ENCODE measurements at places on chromosomes 4 and X. TPM values are rescaled to one million over a fixed set of nuclear protein-coding genes. Genes with fewer than 3 reads are reported as not detected.
A peak's percentile ranks its signal among the peaks of the same experiment; 100 is the strongest.

DNA sequence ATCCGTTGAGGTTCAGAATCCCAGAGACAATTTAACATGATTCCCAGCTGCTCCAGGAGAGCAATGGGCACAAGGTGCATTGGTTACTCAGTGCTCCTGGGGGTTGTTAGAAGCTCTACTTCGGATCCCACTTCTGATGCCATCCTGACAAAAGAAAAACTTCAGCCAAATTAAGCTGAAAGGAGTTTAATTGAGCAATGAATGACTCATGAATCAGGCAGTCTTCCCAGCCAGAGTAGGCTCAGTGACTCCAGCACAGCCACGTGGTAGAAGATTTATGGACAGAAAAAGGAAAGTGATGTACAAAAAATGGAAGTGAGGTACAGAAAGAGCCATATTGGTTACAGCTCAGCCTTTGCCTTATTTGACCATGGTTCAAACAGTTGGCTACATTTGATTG, 95.7 kb downstream of the PWWP3B start:
- H3K36me3 ChIP-seq, result no peaks in the 10 kb centered on the region
- no peak for DNase-seq
- H3K4me3 ChIP-seq, result no peak overlapping the region
- H3K27me3 ChIP-seq, result no peaks in the 10 kb centered on the region
- no peaks in the 10 kb centered on the region for H3K4me1 ChIP-seq

GRCh38 chrX:103585411-103586313, at the start of gene TCEAL4:
TCEAL4 (plus strand) TSS chrX:103585515; CDS start chrX:103586676, 1,161 bp downstream.
- no peaks in the 10 kb centered on the region for H3K4me1 ChIP-seq
- no peaks in the 10 kb centered on the region for H3K27me3 ChIP-seq
- peak within 1 kb of the TSS; percentile 95 for H3K4me3 ChIP-seq
- peak within 1 kb of the TSS; percentile 86 for H3K27ac ChIP-seq
- no peaks in the 10 kb centered on the region for H3K36me3 ChIP-seq

- H3K36me3 ChIP-seq, result no peaks in the 10 kb centered on the region
- peaks cover 6% of the 10 kb centered on the region for H3K27me3 ChIP-seq
- peak; percentile 24 for DNase-seq
- no peaks in the 10 kb centered on the region for H3K4me1 ChIP-seq
Measured at GRCh38 chrX:129663171-129663570, 8.4 kb upstream of the APLN start.

DNA sequence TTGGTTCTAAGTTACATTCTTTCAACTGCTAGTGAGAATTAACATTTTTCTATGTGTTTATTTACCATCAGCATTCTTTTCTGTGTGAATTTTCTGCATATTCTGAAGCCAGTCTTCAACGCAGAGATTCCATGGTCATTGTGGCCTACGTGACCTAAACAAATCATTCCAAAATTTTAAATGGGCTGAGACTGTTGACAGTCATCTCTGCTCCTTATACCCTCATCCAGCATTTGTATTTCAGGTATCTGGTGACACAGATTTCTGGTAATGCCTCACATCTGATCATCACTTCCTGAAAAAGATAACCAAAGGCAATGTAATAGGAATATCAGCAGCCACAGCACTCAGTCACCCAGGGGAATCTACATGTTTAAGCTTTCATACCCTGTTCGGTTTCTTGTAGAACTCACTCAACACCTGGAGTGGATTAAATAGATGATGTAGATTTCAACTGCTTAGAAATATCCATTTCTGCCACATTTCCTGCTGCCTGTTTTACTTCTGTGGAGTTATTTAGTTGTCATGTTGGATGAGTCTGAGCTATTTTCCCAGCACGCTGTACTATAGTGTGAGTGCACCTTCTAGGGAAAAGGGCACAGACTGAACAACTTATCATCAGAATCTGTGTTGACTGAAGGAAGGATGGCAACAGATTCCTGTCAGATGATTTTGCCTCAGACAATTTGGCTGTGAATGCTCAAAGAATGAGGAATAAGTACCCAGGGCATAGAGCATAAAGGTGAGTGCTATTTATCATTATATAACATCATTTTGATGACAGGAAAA, 73.0 kb upstream of the HPGD start:
- H3K4me1 ChIP-seq, result no peaks in the 10 kb centered on the region
- no peak overlapping the region for H3K27ac ChIP-seq
- H3K36me3 ChIP-seq, result no peaks in the 10 kb centered on the region
- no peak overlapping the region for H3K4me3 ChIP-seq
- DNase-seq, result no peak
- H3K27me3 ChIP-seq, result no peaks in the 10 kb centered on the region

DNA sequence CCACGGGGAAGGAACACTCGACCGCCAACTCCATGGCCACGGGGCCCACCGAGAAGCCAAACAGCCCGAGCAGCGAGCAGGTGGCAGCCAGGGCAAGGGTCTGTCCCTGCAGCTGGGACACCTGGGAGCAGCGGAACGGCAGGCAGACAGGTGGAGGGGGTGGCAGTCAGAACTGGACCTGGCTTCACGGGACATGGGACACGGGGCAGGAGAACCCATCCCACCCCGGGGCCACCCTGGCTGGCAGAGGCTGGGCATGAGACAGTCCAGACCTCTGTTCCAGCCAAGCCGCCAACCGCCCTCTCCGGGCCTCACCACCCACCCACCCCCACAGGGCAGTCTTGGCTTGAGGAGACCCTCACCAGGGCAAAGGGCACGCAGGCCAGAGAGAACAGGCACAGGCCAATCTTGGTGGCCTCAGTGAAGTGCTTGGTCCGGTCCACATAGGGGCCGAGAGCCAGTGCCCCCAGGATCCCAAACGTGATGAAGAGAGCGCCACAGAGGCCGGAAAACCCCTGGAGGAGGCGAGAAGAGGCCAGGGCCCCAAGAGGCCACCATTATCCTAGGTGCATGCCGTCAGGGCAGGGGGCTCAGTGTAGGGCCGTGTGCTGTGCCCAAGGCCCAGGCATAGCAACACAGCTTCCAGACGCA, 5.6 kb downstream of the SLC49A3 start:
- no peaks in the 10 kb centered on the region for H3K27me3 ChIP-seq
- peak overlapping the region; percentile 16 for H3K27ac ChIP-seq
- peaks cover 3% of the 10 kb centered on the region for H3K4me1 ChIP-seq

DNA sequence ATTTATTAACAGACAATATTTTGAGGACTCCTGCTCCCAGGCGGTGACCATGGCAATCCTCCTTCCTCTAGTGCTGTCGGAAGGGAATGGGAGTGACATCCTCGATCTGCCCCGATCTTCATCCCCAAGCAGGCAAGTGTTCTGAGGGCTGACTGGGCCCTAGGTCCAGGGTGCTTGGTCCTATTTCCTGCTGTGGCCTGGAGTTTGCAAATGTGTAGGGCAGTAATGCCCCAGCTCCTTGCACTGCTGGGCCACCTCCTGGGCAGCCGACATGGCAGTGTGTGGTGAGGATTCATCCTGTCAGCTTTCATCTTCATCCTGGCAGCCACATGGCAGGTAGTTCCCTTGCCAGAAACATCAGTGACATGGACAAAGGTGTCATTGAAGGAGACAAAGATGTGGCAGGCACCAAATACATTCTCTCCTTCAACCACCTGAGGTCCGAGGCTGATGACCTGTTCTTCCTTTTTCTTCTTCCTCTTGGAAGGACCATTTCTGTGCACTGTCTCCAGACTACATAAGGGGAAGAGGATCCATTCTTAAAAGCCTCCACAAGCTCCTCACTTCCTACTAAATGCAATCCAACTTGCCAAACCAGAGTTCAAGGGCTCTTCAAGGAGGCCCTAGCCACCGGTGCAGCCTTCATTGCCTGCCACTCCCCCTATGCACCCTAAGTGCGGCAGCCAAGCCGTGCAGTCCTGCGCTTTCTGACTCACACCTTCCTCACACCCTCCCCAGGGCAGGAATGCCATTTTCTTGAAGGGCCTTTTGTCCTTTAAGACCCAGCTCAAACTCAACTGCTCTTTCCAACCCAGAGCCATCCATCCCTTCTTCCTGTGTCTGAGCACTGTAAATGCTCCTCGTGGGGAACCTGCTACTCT, 65.7 kb downstream of the TMEM154 start:
- H3K27me3 ChIP-seq, result peaks cover 12% of the 10 kb centered on the region
- H3K27ac ChIP-seq, result no peak overlapping the region

DNA sequence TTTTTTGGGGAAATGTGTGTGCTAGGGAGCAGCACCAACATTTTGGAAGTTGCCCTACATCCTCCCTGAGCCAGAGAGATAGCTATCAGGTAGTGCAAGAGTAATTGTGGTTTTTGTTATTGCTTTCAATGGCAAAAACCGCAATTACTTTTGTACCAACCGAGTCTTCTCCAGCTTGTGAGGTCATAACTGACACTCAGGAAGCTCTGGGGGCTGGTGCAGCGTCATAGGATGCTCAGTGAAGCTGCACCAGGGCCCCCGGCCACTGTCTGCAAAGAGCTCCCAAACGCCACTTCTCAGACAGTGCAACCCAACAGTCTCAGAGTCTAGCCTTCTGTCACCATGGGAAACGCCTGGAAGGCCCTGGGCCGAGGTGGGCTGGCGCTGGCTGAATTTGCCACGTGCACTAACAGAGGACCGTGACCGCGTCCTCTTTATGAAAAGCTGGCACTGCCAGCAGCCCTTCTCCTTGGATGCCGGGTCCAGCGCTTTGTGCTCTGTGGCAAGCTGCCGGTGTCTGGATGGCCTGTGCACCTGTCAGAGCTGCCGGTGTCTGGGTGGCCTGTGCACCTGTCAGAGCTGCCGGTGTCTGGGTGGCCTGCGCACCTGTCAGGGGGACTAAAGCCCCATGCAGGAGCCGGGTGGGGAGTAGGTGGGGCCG, 19.4 kb downstream of the SH3TC1 start:
- no peaks in the 10 kb centered on the region for H3K36me3 ChIP-seq
- no peak overlapping the region for H3K4me3 ChIP-seq

- no peaks in the 10 kb centered on the region for H3K36me3 ChIP-seq
- DNase-seq, result no peak
- H3K27ac ChIP-seq, result no peak overlapping the region
- H3K4me3 ChIP-seq, result no peak overlapping the region
- H3K27me3 ChIP-seq, result peaks cover 7% of the 10 kb centered on the region
Measured at GRCh38 chrX:24245202-24245601, 68.7 kb downstream of the SUPT20HL2 start.

DNA sequence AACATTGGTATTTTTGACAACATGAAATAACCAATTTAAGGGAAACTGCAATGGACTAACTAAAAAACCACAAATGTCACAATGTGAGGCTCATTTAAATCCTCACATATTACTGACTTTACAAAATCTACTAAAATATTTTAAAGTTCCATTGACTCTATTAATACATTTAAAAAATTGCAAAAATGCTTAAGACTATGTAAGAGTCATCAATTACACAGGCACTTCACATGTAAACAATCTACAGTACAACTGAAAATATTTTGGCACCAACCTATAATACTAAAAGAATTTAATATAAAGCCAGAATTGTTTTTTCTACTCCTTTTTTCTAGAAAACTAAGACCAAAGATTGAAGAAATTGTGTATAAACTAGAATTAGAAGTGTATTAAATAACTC, 76.8 kb upstream of the RBMXL3 start:
- H3K4me1 ChIP-seq, result no peaks in the 10 kb centered on the region
- no peaks in the 10 kb centered on the region for H3K27me3 ChIP-seq
- H3K4me3 ChIP-seq, result no peak overlapping the region
- H3K27ac ChIP-seq, result no peak overlapping the region
- no peak for DNase-seq

DNA sequence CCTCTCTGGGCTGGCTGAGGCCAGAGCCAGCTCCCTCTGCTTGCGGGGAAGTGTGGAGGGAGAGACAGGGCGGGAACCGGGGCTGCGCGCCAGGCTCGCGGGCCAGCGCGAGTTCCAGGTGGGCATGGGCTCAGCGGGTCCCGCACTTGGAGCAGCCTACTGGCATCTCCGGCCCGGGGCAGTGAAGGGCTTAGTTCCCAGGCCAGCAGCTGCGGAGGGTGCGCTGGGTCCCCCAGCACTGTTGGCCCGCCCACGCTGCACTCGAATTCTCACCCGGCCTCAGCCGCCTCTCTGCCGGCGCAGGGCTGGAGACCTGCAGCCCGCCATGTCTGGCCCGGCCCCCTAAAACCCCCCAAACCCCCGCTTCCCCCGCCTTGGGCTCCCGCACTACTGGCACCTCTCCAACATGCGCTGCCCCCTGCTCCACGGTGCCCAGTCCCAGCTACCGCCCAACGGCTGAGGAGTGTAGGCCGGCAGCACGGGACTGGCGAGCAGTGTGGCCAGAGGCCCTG, 33.8 kb upstream of the FAT4 start:
- no peak overlapping the region for H3K27ac ChIP-seq
- H3K4me3 ChIP-seq, result no peak overlapping the region
- no peaks in the 10 kb centered on the region for H3K27me3 ChIP-seq
- peaks cover 4% of the 10 kb centered on the region for H3K4me1 ChIP-seq
- no peaks in the 10 kb centered on the region for H3K36me3 ChIP-seq

DNA sequence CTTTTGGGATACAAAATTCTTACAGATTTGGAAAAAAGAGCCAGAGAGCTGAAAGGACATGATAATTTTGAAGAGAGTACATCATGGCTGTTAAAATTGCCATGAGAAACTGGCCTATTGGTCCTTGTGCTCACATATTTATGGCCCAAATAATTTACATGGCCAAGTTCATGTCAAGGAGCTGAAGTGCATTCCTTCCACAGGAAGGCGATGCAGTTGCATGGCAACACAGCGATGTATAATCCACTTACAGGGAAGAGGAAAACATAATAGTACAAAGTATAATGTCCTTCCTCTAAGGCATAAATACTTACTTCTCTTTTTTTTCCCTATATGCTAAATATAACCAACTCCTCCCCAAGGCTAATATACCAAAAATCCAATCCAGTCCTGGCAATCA, 914.5 kb upstream of the AGA start:
- H3K4me1 ChIP-seq, result no peaks in the 10 kb centered on the region
- no peak overlapping the region for H3K27ac ChIP-seq
- no peaks in the 10 kb centered on the region for H3K36me3 ChIP-seq
- DNase-seq, result no peak
- H3K4me3 ChIP-seq, result no peak overlapping the region
- H3K27me3 ChIP-seq, result no peaks in the 10 kb centered on the region

GRCh38 chr4:111268769-111269414, 646.0 kb upstream of the PITX2 start:
- no peak overlapping the region for H3K27ac ChIP-seq
- H3K4me3 ChIP-seq, result no peak overlapping the region
- peaks cover 3% of the 10 kb centered on the region for H3K27me3 ChIP-seq
- H3K4me1 ChIP-seq, result no peaks in the 10 kb centered on the region

DNA sequence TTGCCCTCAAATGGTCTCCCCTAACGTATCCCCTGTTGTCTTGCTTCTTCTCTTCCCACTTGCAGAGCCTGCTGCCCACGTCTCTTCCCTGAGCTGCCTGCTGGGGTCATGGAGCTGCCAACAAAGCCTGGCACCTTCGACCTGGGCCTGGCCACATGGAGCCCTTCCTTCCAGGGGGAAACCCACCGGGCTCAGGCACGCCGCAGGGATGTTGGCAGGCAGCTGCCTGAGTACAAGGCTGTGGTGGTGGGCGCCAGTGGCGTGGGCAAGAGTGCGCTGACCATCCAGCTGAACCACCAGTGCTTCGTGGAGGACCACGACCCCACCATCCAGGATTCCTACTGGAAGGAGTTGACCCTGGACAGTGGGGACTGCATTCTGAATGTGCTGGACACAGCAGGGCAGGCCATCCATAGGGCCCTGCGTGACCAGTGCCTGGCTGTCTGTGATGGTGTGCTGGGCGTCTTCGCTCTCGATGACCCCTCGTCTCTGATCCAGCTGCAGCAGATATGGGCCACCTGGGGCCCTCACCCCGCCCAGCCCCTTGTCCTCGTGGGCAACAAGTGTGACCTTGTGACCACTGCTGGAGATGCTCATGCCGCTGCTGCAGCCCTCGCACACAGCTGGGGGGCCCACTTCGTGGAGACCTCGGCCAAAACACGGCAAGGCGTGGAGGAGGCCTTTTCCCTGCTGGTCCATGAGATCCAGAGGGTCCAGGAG, 2.9 kb downstream of the ERAS start:
- no peak overlapping the region for H3K27ac ChIP-seq
- no peak overlapping the region for H3K4me3 ChIP-seq
- peaks cover 13% of the 10 kb centered on the region for H3K36me3 ChIP-seq
- no peak for DNase-seq
- no peaks in the 10 kb centered on the region for H3K4me1 ChIP-seq

The CT47B1 gene
- not detected for total RNA-seq

The NEIL3 gene
- total RNA-seq, result 4.0 TPM

The PF4V1 gene
- total RNA-seq, result not detected

The DCHS2 gene
- 0.76 TPM for total RNA-seq

The NDP gene
- total RNA-seq, result 1.1 TPM

Data from type B pancreatic cell (in vitro differentiated cells).